ENCODE measurements at places on chromosomes 16 and 17.
A peak's percentile ranks its signal among the peaks of the same experiment; 100 is the strongest.

DNA sequence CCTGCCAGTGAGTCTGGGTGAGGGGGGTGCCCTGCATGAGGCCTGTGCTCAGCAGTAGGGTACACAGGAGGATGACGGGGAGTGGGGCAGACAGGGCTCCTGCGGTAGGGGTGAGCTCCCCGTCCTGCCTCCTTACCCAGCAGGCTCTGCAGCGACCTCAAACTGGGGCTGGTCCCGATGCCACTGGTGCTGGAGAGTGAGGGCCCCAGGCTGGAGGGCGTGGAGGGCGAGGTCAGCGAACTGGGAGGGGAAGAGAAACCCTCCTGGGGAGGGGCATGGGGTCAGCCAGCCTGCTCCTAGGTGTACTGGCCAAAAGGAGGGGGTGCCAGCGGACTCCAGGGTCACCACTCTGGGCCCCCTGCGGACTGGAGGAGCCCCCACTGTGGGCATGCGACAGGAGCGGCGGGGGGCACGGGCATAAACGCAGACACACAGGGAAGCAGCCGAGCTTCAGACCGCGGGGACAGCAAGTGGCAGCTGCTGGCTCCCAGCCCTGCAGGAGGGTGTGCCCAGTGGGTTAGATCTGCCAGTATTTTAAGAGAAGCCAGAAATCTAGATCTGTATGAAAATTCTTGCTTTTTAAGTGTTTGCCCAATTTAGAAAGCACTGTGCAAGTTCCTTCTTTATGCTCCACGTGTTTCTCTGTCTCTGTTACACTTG, 9.0 kb upstream of the VASN start:
- no peak for DNase-seq

DNA sequence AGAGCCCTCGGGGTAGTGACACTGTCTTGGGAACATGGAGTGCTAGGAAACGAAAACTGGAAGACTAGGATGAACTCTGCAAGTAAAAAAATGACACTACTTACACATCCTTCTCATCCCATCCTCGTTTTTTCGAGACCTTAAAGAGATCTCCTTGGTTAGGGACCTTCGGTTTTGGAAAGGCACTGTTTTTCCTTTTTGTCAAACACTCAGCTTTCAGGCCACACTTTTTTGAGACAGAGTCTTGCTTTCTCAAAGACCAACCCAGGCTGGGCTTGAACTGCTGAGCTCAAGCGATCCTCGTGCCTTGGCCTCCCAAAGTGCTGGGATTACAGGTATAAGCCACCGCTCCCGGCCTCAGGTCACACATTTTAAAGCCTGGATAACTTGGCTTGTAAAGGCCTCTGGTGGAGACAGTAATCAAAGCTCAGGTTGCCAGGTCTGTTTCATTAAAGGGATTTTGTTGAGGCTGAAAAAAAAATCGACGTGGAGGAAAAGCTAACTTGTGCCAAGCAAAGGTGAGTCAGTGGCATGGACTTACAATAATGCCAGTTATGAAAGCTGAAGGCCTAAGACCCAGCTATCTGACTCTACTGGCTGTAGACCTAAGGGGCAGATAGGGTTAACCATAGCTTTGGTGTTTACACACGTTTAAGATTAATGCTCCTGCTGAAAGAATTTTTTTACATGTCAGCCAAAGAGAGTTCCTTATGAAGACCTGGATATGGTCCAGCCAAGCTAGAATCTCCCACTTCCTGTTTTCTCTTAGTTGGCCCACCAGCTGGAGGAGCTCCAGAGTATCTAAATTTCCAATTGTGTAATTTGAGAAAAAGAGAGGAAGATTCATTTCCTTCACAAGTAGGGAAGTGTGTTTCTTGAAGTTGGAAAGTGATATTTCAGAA, 823 bp downstream of the NBR1 start:
- peak; percentile 20 for DNase-seq

DNA sequence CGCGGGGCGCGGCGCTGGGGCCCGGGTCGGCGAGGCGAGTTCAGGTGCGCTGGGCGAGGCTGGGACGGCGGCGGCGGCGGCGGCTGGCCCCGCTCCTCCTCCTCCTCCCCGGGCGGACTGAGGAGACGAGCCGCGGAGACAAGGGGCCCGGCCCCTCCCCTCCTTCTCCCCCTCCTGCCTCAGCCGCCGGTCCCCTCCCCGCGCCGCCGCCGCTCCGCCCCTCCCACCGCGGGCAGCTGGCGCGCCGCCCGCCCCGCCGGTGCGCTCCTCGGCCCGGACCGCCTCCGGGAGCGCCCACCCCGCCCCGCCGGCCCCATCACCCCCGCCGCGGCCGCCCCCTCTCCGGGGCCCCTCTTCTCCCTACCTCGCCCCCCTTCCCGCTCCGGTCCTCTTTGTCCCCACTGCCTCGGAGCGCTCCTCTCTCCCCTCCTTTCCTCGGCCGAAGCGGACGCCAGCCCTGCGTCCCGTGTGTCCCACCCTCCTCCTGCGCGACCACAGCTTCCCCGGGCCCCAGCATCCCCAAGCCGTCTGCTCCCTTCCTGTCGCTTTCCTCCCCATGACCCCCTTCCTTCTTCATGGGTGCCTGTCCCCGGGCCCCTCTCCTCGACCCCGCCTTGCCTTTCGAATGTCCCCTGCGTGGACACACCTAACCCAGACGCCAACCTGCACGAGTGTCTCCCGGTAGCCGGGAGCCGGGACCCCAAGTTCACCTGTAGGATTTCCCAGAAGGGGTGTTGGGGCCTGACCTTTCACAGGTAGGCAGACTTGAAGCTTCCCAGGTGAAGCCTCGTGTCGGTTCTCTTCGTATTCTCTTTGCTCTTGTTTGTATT, at the start of gene TOX3:
TSS of gene TOX3 (minus strand) at position 140 of the 830 bp plus-strand sequence. CDS start 420 bp downstream, outside the sequence.
- DNase-seq: peak; percentile 23

GRCh38 chr16:73792199-73793020, 504.2 kb upstream of the PSMD7 start:
- no peak for DNase-seq

DNA sequence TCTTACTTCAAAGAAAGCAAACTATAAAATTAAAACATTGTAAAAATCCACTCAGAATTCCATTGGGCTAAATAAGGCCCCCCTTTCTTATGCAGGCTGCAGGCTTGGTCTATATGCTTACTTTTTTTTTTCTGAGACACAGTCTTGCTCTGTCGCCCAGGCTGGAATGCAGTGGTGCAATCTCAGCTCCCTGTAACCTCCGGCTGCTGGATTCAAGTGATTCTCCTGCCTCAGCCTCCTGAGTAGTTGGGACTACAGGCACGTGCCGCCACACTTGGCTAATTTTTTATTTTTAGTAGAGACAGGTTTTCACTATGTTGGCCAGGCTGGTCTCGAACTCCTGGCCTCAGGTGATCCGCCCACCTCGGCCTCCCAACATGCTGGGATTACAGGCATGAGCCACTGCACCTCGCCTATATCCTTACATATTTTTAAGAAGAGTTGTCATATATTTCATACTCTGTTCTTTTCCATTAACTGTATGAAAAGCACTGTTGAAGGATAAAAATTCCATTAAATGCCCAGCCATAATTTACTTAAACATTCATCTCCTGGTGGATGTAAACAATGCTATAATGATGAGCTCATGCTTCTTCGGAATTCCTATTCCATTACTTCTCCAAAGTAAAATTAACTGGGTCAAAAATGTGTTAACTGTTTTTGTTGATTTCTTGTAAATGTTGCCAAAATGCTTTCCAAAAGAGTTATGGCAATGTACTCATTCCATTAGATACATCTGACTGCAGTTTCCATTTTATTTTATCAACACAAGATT, 17.8 kb downstream of the SNN start:
- DNase-seq: no peak

DNA sequence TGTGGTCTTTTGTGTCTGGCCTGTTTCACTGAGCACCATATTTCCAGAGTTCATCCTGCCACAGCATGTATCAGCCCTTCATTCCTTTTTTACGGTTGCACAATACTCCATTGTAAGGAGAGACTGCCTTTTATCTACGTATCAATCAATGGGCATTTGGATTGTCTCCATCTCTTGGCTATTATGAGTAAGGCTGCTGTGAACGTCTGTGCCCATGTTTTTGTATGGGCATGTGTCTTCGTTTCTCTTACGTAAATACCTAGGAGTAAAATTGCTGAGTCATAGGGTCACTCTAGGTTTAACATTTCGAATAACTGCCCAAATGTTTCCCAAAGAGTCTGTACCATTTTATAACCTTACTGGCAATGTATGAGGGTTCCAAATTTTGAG, 202.8 kb upstream of the FOXF1 start:
- DNase-seq: no peak

- no peak for DNase-seq
Measured at GRCh38 chr17:65813306-65813705, 251.9 kb upstream of the AXIN2 start.

GRCh38 chr17:60421273-60422161, 772 bp upstream of the CHCT1 start:
- DNase-seq: peak; percentile 77

- no peak for DNase-seq
Measured at GRCh38 chr17:2211661-2212399, 91.8 kb downstream of the SMG6 start.

- no peak for DNase-seq
Measured at GRCh38 chr16:11624636-11625607, 38.2 kb upstream of the LITAF start.

DNA sequence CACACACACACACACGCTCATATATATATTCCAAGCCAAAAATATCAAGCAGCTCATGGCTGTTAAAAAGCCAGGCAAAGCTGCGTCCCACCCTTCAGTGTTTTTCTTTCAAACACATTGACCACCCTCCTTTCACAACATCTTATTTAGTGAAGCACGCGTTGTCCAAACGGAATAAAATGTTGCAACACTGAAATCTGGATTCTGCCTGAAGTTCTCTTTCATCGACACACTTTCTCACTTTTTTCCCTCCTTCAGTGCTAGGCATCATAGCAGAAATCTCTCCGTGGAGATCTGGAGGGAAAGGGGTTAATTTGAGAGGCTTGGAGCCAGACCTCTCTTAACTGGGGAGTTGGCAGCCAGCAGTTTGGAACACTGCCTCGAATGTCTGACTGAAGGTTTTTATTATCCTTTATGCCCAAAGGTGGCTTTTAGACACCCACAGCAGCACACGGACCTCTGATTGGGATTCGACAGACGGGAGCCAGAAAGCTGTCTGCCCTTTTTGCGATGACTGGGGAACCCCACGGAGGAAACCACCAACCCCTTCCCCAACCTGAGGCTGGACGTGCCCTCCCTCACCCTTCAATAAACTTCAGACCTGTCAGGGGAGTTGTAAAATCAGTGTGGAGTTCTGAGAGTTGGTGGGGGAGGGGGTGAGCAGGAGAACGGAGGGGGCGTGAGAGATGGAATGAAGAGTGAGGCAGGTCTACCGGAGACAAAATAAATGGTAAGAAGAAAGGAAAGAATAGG, 833.6 kb upstream of the SOX9 start:
- DNase-seq: no peak

GRCh38 chr17:38404174-38404943, 23.9 kb upstream of the ARHGAP23 start:
- no peak for DNase-seq

DNA sequence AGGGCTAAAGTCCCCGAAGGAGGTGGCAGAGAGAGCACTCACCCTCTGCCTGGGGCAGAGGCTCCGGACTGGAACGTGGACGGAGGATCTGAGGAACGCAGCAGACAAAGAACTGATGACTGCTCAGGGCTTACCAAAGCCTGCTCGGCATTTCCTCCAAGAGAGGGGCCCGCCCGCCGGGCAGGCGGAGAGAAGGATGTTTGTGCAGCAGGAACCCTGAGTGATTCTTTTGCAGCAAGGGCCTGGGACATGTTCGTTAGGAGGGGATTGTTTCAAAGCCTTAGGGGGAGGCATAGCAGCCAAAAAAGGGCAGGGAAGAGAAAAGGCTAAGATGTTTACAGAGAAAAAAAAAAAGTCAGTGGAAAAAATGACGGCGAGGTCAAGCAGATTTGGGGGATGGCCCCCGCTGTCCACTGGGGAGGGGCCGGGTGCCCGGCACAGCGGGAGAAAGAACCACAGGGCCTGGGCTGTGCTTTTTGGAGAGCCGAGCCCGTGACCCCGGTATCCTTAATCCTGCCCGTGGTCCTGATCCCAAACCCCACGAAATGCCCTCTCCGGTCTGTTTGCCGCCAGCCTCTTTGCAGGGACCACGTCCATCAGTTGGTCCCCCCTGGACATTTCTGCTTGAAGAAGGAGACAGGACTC, 129.3 kb downstream of the NTN1 start:
- DNase-seq: peak; percentile 27

- no peak for DNase-seq
Measured at GRCh38 chr17:72700226-72700625, 392.3 kb downstream of the SLC39A11 start.

DNA sequence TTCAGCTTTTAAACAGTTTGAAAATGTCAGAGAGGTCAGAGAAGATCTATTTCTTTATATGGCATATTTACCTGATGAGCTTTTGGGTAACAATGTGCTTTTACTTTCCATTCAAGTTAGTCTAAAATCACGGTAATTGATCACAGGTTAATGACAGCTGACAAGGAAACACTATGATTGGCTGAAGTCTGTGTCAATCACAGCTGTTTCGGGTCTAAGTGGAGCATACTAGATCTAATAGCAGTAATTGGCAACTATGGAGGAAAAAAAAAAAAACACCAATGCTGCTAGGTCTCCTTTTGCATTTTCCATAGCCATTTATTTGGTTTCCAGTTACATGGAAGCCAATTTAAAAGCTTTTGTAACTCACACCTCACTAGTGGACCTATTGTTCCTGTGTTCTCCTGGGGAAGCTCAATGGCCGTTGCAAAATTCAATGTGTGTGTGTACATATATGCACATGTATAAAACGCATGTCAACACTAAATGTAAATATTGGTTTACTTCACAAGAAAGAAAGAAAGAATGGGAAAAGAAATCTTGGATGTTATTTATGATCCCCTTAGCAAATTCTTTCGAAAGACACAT, 568.3 kb upstream of the ZFHX3 start:
- no peak for DNase-seq

- no peak for DNase-seq
Measured at GRCh38 chr17:68657166-68657565, 56.0 kb upstream of the FAM20A start.

- no peak for DNase-seq
Measured at GRCh38 chr17:83083368-83084201, 4.2 kb downstream of the METRNL start.

GRCh38 chr16:1408171-1408837, 6.2 kb downstream of the UNKL start:
- peak; percentile 92 for DNase-seq
